ENCODE measurements at places on chromosomes 3 and 15.

DNA sequence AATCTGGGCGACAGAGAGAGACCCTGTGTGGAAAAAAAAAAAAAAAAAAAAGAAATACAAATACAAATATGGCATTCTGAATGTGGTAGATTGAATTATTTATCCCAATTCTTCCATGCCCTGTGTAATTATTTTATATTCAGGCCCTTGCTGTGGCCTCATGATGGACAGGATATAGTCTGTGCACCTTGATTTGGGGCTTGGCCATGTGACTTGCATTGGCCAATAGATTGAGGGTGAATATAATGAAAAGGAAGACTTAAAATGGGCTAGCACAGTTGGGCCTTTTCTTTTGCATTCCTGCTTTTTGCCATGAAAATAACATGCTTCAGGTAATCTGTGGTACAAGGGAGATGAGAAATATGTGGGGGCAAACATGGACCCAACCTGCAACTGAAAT lies 27.1 kb upstream of the IGF2BP2 start:
- no peak for DNase-seq

- no peak for DNase-seq
Measured at GRCh38 chr15:39624806-39625205, 43.9 kb downstream of the THBS1 start.

GRCh38 chr3:38717355-38718240 lies 68.1 kb upstream of the SCN5A start:
- no peak for DNase-seq

DNA sequence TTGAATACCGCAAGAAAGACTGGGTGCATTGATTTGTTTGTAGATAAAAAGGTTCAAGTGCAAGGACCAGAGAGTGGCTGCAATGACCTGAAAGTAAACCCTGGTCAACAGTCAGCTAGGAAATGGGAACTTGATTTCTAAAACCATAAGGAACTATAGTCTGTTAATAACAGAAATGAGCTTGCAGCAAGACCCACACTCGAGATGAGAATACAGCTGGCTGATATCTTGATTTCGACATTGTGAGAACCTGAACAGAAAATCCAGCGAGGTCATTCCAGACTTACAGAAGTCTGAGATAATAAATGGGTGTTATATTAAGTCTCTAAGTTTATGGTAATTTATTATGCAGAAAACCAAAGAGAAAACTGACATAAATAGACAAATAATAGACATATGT lies 177.3 kb downstream of the NFKBIZ start:
- DNase-seq: no peak

- no peak for DNase-seq
Measured at GRCh38 chr3:66748175-66748876, 247.5 kb upstream of the LRIG1 start.

GRCh38 chr15:68407886-68408881 lies 23.8 kb downstream of the ITGA11 start:
- DNase-seq: no peak

- DNase-seq: no peak
Measured at GRCh38 chr3:100210772-100211135, 50.0 kb upstream of the TBC1D23 start.

- no peak for DNase-seq
Measured at GRCh38 chr3:50008931-50009330, 69.0 kb downstream of the RBM6 start.

DNA sequence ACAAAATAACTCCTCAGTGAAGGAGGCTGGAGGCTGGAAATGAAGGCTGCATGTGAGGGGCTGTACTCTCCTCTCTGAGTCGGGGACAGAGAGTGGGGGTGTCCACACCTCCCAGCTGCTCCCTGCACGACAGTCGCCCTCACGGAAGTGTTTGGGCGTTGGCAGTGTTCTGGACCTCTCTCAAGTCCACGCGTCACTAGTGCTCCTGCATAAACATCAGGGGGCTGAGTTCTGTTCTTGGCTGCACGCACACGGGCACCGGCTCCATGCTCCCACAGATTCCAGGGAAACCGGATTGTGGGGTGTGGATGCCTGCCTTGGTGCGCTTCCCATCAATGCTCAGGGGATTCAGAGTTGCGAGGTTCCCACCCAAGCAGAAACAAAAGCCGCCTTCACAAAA lies 7.4 kb downstream of the RASGRF1 start:
- DNase-seq: no peak

DNA sequence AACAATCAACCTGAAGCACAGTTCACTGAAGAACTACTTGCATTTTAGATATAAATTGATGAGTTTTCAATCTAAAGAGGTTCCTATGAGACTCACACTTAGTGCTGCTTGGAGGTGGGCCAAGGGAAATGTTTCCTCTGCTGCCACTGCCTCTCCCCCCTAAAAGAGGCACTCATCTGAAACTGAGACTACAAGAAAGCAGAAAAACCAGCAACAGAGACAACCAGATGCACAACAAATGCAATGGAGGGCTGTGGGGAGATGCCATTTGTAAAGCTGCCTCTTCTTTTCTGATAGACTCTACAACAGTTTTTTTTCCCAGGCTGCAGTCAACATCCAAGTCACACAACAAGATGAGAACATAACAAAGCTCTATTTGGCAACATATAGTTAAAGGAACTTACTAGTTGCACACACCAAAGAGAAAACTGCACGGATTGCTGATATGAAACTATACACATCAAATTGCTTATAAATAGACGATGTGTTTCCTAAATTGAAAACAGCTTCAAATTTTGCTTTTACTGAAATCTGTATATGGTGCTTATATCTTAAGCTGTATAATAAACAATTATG lies 11.0 kb downstream of the TSPAN3 start:
- no peak for DNase-seq

- DNase-seq: no peak
Measured at GRCh38 chr3:102483556-102483955, 48.7 kb downstream of the ZPLD1 start.

GRCh38 chr3:81164806-81165205 lies 596.6 kb downstream of the GBE1 start:
- DNase-seq: no peak

- DNase-seq: no peak
Measured at GRCh38 chr15:66154581-66154980, 99.0 kb downstream of the MEGF11 start.

GRCh38 chr3:73207946-73208440 lies 146.5 kb downstream of the EBLN2 start:
- no peak for DNase-seq

- DNase-seq: no peak
Measured at GRCh38 chr3:52182196-52182595, 15.8 kb upstream of the ALAS1 start.

GRCh38 chr3:61560517-61561373 lies 626 bp upstream of the PTPRG start:
- DNase-seq: no peak

DNA sequence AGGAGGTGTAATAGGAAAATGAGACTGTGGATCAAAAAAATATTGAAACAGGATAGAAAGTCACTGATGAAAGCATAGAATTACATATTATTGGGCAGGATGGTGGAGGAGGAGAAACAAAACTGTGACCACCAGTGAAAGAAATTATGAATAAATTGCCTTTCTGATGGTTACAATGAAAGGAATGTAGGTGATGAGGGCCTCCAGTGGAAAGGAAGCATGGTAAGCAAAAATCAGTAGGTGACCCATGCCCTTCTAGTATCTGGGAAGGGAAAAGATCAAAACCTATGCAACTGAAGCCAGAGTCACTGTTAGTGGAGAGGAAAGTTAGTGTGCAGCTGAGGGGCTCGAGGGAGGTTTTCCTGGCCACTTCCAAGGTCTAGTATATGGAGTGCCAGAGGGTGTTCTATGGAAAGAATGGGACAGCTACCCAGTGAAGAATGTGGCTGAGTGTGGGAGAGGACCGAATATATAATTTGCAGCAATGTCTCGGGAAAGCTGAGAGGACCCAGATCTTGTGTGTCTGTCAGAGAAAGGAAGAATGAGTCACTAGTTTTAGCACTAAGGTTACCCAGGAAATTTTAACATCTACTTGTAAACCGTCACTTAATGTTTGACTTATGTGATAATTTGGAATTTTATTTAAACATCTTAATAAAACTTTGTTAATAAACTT lies 146.2 kb downstream of the NFKBIZ start:
- DNase-seq: no peak
